IMR-90 (cell line): ENCODE measurements at places on chromosomes 4 and X. TPM values are rescaled to one million over a fixed set of nuclear protein-coding genes. Genes with fewer than 3 reads are reported as not detected.
A peak's percentile ranks its signal among the peaks of the same experiment; 100 is the strongest.

GRCh38 chr4:168587411-168588125 lies 90.7 kb downstream of the PALLD start:
- no peaks in the 10 kb centered on the region for H3K36me3 ChIP-seq
- no peak overlapping the region for H3K4me3 ChIP-seq
- no peaks in the 10 kb centered on the region for H3K27me3 ChIP-seq
- H3K27ac ChIP-seq: peak overlapping the region; percentile 38
- peaks cover 18% of the 10 kb centered on the region for H3K4me1 ChIP-seq

Gene CNGA1
- not detected in 2 replicates for total RNA-seq

GRCh38 chrX:132694382-132694781 lies 205.5 kb upstream of the MBNL3 start:
- H3K27me3 ChIP-seq: peaks cover 11% of the 10 kb centered on the region
- no peaks in the 10 kb centered on the region for H3K36me3 ChIP-seq
- H3K4me1 ChIP-seq: no peaks in the 10 kb centered on the region
- no peak overlapping the region for H3K27ac ChIP-seq
- H3K4me3 ChIP-seq: no peak overlapping the region
- DNase-seq: no peak

- peaks cover 9% of the 10 kb centered on the region for H3K4me1 ChIP-seq
- peak overlapping the region; percentile 89 for H3K4me3 ChIP-seq
- H3K27me3 ChIP-seq: peaks cover 8% of the 10 kb centered on the region
- no peak overlapping the region; the same call in 1 of the 2 replicates for H3K27ac ChIP-seq
Observed at GRCh38 chr4:52861171-52861823, 820 bp upstream of the RASL11B start.

Gene F8A2
- not detected in 2 replicates for total RNA-seq

Gene SPANXD
- not detected in 2 replicates for total RNA-seq

Gene MAGEA1
- total RNA-seq: not detected in 2 replicates

Gene ABCG2
- 1.1 and 1.4 TPM in 2 replicates for total RNA-seq

Gene SYN1
- total RNA-seq: under 0.01 TPM in 2 replicates
